ENCODE measurements at places on chromosomes 1 and 21. TPM values are rescaled to one million over a fixed set of nuclear protein-coding genes. Genes with fewer than 3 reads are reported as not detected.

The F3 gene
- total RNA-seq: 3.2 TPM

The HES2 gene
- total RNA-seq: 3.6 TPM

The MNDA gene
- not detected for total RNA-seq

The TDRD10 gene
- total RNA-seq: 0.16 TPM

The OR2M3 gene
- not detected for total RNA-seq

The MMP23B gene
- total RNA-seq: 0.52 TPM

The DDI2 gene
- total RNA-seq: 9.3 TPM

The DCST1 gene
- total RNA-seq: not detected

The PTP4A2 gene
- total RNA-seq: 195 TPM

The CATSPERE gene
- total RNA-seq: not detected

The CELA3A gene
- not detected for total RNA-seq

The JAM2 gene
- total RNA-seq: not detected

The MIER1 gene
- total RNA-seq: 7.4 TPM

The NEGR1 gene
- total RNA-seq: not detected

The FCRLA gene
- not detected for total RNA-seq

The CSRP1 gene
- 522 TPM for total RNA-seq

The AADACL3 gene
- total RNA-seq: not detected

The NPHS2 gene
- total RNA-seq: not detected

The CFHR2 gene
- not detected for total RNA-seq

The DPT gene
- not detected for total RNA-seq

The TLR5 gene
- total RNA-seq: 0.05 TPM

The SLC30A7 gene
- total RNA-seq: 9.2 TPM

The FLAD1 gene
- 44.9 TPM for total RNA-seq

The H6PD gene
- 7.7 TPM for total RNA-seq

The GJB4 gene
- total RNA-seq: 0.11 TPM

The CNIH3 gene
- total RNA-seq: 0.55 TPM

The LRRC38 gene
- total RNA-seq: not detected

The PTPRF gene
- total RNA-seq: 98.4 TPM

The CYP4A22 gene
- not detected for total RNA-seq

The AMY1B gene
- not detected for total RNA-seq

The SLC6A9 gene
- 15.7 TPM for total RNA-seq

The CFHR4 gene
- total RNA-seq: not detected

The PRAMEF5 gene
- not detected for total RNA-seq

Data from A549 treated with GW870086 at 1 μM for 4 hours (cell line).